Chondrocyte (in vitro differentiated cells): ENCODE measurements at places on chromosomes 6 and 20.
A peak's percentile ranks its signal among the peaks of the same experiment; 100 is the strongest.

DNA sequence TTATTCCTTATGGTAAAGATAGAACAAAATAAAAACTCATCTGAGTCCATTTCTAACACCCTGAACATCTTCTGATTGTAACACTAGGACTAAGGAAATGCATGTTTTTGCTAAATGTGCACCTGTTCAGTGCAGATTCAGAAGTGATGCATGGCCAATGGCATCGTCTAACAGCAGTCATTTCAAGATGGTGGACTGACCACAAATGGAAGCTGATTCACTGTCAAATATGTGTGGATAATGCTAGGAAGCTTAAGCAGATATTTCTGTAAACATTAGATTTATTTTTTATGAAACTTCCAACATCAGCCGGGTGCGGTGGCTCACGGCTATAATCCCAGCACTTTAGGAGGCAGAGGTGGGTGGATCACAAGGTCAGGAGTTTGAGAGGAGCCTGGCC is 394.8 kb downstream of the SAMD5 start:
- H3K27me3 ChIP-seq, result no peaks in the 10 kb centered on the region
- no peak for DNase-seq
- no peak overlapping the region for H3K4me3 ChIP-seq
- H3K4me1 ChIP-seq, result peaks cover 19% of the 10 kb centered on the region
- no peak overlapping the region for H3K27ac ChIP-seq

DNA sequence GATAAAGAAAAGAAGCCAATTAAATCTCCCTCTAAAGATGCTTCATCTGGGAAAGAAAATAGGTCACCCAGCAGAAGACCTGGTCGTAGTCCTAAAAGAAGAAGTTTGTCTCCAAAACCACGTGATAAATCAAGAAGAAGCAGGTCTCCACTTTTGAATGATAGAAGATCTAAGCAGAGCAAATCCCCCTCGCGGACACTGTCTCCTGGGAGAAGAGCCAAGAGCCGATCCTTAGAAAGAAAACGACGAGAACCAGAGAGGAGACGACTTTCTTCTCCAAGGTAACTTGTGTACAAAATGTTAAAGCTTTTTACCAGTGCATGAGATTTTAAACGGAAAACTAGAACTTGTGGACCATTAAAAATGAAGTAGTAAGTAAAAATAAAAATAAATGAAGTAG is 46.5 kb downstream of the FAM217A start:
- H3K27me3 ChIP-seq, result no peaks in the 10 kb centered on the region
- peaks cover 13% of the 10 kb centered on the region for H3K4me1 ChIP-seq
- H3K27ac ChIP-seq, result peak overlapping the region; percentile 15
- no peak for DNase-seq
- H3K36me3 ChIP-seq, result peaks cover 21% of the 10 kb centered on the region

DNA sequence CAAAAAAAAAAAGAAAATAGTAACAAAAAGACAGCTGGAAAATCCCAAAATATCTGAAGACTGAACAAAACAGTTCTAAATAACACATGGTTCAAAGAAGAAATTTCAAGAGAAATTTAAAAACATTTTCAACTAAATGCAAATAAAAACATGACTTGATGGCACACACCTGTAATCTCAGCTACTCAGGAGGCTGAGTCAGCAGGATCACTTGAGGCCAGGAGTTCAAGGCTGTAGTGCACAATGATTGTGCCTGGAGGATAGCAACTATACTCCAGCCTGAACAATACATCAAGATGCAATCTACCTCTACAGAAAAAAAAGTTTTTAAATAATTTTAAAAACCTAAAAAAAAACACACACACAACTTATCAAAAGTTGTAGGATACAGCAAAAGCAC is 21.6 kb upstream of the ASF1A start:
- H3K27ac ChIP-seq, result no peak overlapping the region
- DNase-seq, result no peak
- H3K4me3 ChIP-seq, result no peak overlapping the region
- peaks cover 27% of the 10 kb centered on the region for H3K4me1 ChIP-seq

DNA sequence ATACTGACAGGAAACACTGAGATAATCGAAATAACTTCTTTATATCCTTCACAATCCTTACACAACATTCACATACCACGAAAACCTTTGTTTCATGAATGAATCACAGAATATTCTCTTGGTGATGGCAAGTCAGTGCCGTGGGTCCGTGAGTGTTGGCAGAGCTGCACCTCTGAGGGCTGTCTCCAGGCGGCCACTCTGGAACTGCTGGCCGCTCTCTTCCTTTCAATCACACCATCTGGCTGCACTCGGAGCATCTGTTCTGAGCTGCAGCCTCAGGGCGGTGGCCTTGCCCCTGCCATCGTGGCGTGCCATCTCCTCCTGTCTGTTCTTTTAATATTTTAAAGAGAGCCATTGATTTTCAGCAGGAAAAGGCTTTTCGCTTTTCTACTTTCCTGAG is 129.4 kb upstream of the AFDN start:
- peaks cover 30% of the 10 kb centered on the region for H3K4me1 ChIP-seq
- DNase-seq, result no peak
- H3K27me3 ChIP-seq, result peaks cover 2% of the 10 kb centered on the region
- no peak overlapping the region for H3K4me3 ChIP-seq

DNA sequence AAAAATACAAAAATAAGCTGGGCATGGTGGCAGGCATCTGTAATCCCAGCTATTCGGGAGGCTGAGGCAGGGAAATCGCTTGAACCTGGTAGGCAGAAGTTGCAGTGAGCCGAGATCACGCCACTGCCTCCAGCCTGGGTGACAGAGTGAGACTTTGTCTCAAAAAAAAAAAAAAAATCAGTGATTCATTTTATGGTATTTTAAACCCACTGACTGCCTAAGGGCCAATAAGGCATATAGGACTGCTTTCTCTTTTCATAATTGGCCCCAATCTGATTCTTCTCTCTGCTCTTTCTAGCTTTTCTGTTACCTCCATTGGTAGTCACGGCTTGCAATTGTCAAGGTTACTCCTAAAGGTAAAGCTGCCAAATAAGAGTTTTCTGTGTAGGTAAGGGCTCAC is 60.2 kb upstream of the ADGRF1 start:
- no peaks in the 10 kb centered on the region for H3K36me3 ChIP-seq
- no peak overlapping the region for H3K27ac ChIP-seq
- H3K4me1 ChIP-seq, result peaks cover 17% of the 10 kb centered on the region
- H3K4me3 ChIP-seq, result no peak overlapping the region

DNA sequence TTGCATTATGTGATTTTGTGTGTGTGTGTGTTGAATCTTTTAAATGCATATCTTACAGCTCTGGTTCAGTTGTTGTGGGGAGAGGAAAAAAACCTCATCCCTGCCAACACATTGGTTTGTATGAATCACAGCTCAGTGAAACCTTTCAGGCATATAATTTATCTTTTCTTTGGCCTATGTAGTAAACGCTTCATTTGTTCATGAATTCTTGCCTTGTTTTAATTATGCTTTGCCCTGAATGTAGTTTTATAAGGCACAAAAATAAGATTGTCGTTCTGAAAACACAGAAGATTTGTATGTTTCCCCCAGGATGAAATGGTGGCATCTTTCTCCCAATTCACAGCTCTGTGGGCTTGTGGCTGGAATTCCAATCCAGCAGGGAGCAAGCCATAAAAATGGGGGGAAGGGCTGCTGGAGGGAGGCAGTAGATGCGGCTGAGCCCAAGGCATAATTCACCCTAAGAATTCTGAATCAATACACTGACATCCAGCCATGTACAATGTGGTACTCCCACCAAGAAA is 45.1 kb downstream of the BCAS1 start:
- no peak overlapping the region for H3K27ac ChIP-seq
- H3K27me3 ChIP-seq, result peaks cover 7% of the 10 kb centered on the region
- no peaks in the 10 kb centered on the region for H3K36me3 ChIP-seq
- H3K4me1 ChIP-seq, result no peaks in the 10 kb centered on the region
- no peak for DNase-seq

DNA sequence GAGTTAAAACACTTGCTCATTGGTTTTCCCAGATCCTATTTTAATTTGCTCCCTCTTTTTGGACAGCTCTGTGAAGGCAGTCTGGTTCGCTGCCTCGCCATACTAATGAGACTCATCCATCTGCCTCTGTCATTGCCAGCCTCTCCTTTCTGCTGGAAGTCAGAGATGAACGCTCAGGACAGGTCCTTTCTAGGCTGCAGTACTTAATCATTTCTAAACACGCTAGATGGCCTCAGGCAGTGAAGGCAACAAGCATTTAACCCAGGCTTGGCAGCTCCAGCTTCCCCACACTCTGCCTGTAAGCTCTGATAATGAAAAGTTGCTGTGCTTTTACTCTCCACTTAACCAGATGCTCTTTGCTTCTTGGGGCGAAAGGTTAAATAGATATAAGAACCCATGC is 286.7 kb upstream of the POU3F2 start:
- no peaks in the 10 kb centered on the region for H3K36me3 ChIP-seq
- H3K4me3 ChIP-seq, result no peak overlapping the region
- H3K4me1 ChIP-seq, result no peaks in the 10 kb centered on the region
- no peak overlapping the region for H3K27ac ChIP-seq

DNA sequence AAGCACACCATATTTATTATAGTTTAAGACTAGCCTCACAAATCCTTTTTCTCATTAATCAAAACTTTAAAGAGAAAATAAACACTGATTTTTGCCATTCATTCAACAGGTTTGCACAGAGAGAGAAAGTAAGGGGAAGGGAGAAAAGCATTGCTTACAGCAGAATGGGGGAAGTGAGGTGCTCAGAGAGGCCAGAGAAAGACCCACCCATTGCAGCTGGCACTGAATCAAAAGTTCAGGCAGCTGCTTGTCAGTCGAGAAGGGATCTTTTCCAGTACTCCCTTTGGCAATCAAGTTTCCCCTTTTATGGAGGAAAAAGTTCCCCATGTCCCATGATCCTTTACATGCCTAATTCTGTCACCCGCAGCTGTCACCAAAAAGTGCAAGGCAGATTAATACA is 8.0 kb upstream of the CRISP2 start:
- no peak overlapping the region for H3K4me3 ChIP-seq
- no peaks in the 10 kb centered on the region for H3K27me3 ChIP-seq
- DNase-seq, result no peak
- no peaks in the 10 kb centered on the region for H3K36me3 ChIP-seq
- H3K27ac ChIP-seq, result no peak overlapping the region
- no peaks in the 10 kb centered on the region for H3K4me1 ChIP-seq
